ENCODE measurements at places on chromosomes 5 and 9. TPM values are rescaled to one million over a fixed set of nuclear protein-coding genes. Genes with fewer than 3 reads are reported as not detected.

DNA sequence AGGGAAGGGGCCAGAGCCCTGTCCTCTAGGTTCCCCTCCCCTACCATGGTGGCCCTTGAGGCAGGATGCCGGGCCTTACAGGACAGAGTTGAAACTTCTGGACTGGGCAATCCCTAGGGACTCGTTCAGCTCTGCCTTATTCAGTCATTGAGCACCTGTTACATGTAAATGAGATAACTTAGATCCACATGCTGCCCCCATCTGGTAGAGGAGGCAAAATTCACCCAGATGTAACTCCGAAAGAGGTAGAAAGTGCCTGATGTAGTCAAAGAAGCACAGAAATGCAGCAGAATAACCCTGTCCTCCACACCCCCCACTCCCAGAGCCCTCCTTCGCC is 1.5 kb downstream of the GGTA1 start:
- peak; percentile 31 for DNase-seq

DNA sequence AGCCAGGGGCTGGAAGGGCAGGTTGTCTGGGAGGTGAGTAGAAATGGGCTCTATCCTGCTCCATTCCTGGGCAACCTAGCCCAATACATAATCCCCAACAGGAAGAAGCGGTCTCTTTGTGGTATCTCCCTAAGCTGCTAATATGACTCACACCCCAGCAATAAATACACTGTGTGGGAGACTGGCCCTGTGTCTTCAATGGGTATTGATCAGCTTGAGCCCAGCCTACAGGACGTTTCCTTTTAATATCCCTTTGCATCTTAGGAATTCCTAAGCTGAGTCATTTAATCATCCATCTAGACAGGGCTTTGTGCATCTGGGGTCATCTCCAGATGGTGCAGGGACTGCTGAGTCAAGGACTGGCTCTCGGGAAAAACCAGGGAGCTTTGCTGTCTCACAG is 207.0 kb upstream of the PANK3 start:
- DNase-seq: no peak

DNA sequence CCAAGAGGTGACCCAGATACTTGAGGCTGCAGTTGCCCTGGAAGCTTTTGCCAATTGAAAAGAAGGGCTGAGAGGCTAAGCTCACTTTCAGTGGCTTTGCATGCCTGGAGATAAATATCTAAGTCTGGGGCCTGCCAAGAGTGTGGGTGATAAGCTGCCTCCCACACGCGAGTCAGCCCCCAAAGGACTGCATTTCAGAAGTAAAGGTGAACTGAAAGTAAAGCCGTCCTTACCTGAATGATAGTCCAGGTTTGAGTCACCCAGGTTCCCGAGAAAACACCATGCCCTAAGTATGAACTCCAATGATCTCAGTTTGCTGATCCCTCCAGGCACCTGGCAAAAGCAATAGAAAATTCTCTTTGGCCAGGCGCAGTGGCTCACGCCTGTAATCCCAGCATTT is 22.5 kb upstream of the N4BP3 start:
- no peak for DNase-seq

DNA sequence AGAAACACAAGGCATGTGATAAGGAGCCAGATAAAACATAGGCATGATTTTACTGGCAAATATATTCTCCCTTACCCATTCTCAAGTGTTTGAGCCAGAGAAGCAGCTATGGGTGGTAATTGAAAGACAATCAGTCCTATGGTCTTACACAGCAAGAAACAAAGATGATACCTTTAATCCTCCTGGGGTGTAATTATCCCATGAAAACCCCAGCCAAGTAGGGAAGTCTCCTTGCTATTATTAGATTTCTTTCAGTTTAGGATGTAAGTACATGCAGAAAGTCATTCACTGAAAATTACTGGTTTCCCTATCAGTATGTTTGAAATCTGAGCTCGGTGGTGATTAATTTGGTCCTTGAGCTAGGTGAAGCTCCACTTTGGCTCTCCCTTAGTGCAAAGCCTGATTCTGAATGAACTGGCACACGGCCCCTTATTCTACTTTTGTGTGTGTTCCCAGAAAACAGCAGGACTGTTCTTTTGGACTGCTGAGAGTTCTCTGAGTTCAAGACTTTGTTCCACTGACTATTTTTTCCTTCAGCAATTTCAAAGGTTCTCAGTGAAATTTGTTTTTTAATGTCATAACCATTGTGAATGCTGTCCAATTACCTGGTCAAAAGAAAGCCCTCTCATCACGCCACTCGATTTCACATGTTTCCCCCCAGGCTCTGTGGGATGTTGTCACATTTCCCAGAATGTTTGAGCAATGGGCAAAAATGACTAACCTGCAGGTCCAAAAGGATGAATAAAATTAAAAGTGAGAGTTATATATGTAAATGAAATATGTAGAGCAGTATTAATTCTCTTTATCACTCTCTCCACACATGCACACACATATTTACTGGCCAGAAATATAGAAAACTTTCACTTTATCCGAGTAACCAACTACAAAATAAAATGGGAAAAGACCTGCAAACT is 343.0 kb downstream of the RAB3C start:
- peak; percentile 68 for DNase-seq

- no peak for DNase-seq
These were observed 2.0 kb downstream of the ASPN start for GRCh38 chr9:92480291-92480771.

- no peak for DNase-seq
These were observed 88.5 kb downstream of the FBXO4 start for GRCh38 chr5:42013561-42013960.

GRCh38 chr5:94526706-94527105 is 91.7 kb downstream of the KIAA0825 start:
- DNase-seq: no peak

GRCh38 chr5:143362664-143363227 is 40.7 kb downstream of the NR3C1 start:
- DNase-seq: no peak

DNA sequence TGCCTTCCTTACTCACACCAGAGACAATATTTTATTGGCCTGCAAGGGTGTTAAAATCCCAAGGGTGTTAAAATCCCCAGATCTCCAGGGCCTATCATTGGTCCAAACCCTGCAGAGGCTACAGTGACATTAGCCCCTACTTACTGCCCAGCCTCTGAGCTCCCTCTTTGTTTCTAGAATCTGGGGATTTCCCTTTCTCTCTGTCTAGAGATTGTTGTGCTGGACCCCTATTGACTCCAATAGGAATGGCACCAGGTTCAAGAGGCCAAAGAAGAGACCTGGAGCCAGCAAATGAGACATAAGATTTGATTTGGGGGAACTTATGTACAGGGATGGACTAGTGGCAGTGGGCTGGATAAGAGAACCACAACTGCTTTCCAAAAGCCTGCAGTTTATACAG is 53.3 kb upstream of the ZBED3 start:
- no peak for DNase-seq

GRCh38 chr5:173857234-173857633 is 30.9 kb upstream of the CPEB4 start:
- DNase-seq: no peak

ZNF367 gene
- 8.3 TPM for total RNA-seq

SIT1 gene
- total RNA-seq: not detected

ADRB2 gene
- 1.1 TPM for total RNA-seq
